PC-9 (cell line): ENCODE measurements at places on chromosomes 1 and 21.

DNA sequence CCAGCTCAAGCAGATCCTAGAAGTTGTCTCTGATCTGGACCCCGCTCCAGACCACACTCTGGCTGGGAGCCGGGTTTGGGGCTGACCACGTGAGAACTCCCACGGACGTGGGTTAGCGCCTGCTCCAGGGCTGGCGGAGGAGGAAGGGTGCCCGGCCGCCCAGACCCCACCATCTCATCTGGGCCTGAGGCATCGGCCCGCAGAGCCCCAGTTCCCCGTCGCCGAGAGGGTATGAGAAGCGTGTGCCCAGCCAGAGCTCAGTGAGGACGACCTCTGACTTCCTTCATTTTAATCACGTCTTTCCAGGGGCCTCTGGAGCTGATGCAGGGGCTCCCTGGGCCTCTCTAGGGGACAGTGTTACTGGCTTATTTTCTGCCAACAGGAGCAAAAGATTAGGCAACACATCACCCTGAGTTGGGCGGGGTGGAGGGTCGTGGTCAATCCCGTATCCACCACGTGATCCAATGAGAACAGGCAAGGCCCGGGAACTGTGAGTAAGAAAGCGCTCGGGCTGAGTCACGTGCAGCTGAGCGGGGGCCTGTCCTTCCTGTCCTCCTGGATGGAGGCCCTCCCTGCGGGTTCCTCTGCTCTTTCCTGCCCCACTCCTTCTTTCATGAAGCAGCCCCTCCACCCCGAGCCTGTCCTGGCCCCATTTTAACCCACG lies 81.1 kb downstream of the SIK1 start:
- no peak for DNase-seq

DNA sequence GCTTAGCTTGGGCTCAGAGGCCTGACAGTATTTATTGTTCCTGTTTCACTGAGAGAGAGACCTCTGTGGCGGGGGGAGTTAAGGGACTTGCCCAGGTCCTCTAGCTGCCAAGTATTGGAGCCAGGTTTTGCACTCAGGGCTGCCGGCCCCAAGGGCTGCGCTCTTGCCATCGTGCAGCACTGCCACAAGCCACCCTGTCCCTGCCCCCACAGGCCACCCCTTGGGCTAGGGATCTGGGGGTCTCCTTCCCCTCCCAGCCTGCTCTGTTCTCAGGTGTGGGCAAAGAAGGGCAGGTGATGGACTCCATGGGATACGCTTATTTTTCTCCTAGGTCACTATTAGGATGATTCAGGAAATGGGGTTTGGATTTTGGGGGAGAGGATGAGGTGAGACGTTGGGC lies 8.7 kb downstream of the KIAA1614 start:
- DNase-seq, result no peak

GRCh38 chr1:151461694-151462093 lies 2.4 kb upstream of the POGZ start:
- no peak for DNase-seq

DNA sequence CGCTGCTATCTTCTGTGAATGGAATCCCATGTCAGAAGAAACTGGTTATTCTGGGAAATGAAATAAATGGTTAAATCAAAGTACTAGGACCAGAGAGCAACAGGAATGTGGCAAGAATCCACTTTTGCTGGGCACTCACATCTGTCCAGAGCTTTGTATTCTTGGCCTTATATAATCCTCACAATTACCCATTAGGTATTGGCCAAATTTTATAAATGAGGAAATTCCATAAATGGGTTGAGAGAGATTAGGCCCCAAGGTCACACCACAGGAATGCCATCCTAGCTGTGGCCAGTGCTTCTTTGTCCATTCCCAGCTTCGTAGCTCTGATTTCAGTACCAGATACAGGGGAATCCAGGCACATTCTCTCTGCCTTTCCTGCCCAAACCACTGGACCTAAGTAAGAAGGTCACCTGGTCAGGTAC lies 76.1 kb upstream of the HOOK1 start:
- DNase-seq, result peak; percentile 58

GRCh38 chr1:97412737-97413136 lies 508.1 kb downstream of the DPYD start:
- no peak for DNase-seq

GRCh38 chr21:14722841-14723483 lies 176.8 kb upstream of the SAMSN1 start:
- DNase-seq, result no peak

DNA sequence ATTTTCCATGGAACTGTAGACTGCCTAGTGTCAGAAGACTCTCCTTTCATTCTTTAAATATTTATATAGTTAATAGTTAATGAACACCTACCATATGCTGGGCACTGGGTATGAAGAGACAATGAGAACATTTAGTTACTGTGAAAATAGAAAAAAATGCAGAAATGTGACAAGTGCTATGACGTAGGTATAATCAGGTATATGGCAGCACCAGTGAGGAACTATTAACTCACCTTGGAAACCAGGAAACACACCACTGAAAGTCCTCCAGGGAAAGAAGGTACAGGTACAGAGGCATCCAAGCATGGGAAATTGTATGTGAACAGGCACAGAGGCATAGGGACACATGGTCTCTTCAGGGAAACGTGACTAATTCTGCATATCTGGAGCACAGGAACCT lies 42.3 kb downstream of the DPT start:
- DNase-seq, result no peak

DNA sequence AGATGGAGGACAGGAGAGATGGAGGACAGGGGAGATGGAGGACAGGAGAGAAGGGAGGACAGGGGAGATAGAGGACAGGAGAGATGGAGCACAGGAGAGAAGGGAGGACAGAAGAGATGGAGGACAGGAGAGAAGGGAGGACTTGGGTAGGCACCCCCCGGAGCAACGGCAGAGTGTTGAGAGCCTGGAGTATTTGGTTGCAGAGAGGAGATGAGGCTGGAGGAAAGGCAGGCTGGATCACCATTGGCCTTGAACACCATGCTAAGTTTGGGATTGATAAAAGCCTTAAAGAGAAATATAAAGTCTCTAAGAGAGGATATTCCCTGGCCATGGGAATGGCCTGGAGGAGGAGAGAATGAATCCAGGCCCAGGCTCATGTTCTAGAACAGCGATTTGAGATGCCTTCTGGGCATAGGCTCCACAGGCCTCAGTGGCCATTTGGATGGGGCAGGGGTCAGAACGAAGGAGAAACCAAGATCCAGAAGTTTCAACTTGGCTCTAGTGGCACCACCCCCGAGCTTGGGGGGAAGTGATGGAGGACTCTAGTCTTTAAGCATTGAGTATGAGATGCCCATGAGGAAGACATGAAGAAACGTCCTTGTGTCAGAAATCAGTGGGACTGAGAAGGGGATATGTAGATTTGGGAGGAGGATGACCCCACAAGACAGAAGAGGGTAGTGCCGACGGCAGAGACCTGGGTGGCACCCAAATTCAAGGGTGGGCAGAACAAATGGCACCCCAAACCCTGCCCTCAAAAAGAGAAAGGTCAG lies 47.9 kb upstream of the EDN2 start:
- DNase-seq, result no peak

DNA sequence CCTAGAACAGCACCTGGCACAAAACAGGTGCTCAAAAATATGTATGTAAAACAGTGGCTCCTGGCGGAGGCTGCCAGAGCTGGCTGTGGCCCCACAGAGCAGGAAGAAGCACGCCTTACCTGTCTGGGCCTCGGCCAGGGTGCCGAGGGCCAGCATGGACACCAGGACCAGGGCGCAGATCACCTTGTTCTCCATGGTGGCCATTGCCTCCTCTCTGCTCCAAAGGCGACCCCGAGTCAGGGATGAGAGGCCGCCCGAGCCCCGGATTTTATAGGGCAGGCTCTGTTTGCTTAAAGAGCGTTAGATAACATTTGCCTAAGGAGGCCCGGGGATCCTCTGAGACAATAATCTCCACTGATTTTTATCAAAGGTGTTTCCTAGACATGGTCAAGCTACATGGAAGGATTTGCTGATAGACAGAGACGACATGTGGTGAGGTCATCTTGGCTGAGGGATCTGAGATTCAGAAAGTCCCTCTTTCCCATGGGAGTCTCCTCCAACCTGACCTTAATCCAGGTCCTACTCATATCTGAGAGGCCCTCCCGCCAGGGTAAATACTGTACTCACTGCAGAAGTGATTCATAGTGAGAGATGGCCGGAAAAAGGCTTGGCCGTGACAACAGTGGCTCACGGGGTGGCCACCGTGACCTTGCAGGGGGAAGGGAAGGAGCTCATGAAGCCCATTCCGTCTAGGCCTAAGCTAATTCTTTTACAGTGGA lies at the start of gene TFF1:
TSS of gene TFF1 (minus strand) at position 244 of the 719 bp plus-strand sequence. CDS start at position 204, 40 bp downstream.
- peak; percentile 50 for DNase-seq

DNA sequence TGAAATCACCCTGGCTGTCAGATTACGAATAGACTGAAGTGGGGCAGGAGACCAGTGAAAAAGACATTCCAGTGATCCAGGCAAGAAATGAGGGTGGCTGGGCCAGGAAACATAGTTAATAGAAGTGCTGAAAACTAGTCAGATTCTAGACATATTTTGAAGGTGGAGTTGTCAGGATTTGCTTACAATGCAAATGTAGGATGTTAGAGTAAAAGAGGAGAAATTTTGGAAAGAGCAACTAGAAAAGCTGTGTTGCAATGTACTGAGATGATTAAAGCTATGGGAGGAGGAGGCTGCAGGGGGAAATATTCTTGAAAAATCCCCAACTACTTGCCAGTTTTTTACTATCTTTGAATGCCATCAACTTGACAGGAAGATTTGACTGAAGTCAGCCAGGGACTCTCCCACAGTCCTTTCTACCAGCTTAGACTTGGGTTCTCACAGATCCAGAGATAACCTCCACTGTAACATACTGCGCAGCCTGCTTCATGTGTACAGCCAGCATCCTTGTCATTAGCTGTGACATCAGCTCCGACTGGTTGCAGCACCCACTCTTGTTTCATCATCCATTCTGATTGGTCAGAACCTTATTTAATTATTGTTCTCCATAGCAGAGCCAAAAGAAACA lies 109.7 kb downstream of the TSEN15 start:
- DNase-seq, result no peak

GRCh38 chr1:155166471-155167165 lies 6.5 kb downstream of the KRTCAP2 start:
- DNase-seq, result no peak

DNA sequence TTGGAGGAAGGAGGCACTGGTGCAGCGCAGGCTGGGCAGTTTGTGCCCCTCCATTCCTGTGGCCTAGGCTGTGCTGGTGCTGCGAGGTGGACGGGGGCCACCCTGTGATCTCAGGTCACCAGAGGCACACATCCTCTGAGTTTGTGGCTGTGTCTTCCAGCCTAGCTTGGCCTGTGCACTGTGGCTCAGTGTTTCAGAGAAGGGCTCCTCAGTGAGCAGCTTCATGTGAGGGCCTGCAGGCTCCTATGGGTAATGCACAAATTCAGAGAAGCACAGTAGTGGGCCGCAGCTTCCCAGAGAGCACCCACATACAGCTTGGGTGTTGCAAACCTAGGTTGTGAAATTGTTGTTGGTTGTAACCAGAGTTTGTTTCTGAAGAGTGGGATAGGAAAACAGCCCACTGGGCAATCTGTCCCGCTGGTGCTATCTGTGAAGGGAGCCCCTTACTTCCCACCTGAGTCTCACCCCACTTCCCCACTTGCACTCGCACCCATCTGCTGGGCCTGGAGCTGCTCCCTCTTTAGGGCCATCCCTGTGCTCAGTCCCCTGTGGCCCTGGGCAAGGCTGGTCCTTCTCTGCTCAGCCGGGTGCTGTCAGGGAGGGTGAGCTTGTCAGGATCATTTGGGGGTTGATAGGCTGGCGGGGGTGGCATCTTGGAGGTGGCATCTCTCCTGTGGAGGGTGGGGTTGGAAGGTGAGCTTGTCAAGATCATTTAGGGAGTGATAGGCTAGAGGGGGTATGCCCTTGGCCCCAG lies 30.2 kb downstream of the SNAP47 start:
- DNase-seq, result no peak

DNA sequence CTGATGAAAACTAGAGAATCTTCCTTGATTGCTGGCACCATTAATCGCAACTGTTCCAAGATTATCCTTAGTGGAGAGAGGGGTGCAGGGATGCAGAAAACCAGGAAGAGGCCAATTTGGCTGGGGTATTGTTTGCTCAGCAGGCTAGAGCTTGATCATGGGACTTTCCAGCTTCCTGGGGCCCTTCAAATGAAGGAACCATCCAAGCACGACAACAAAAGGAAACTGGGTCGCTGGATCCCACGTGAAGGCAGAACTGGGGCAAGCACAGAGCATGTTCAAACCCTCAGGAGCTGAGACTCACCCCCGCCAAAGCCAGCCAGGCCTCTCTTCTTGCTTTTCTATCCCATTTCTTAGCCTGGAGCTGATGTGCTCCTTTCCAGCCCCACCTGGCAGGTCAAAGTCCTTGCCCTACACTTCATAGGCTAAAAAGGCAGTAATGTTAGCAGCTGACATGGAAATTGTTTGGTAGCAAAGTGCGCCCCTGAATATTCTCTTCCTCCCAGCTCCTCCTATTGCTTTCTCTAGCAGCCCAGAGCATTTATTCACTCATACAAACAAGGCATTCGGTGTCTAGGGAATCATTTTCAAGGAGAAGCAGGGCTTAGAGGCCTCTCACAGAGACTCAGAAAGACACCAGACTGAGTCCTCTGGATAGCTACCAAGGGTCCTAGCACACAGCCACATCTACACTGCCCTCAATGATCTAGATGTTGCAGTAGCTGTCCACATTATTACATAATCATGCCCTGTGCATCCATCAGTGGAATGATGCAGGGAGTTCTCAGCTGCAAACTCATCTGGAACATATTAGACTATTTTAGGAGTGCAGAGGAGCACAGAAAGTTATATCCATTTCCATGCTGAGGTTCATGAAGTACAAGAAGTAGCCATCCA lies 11.5 kb downstream of the KCNA2 start:
- no peak for DNase-seq

- no peak for DNase-seq
These were observed 21.3 kb upstream of the PHTF1 start for GRCh38 chr1:113780374-113781146.

- no peak for DNase-seq
These were observed 7.2 kb upstream of the SLX9 start for GRCh38 chr21:44932408-44933181.

DNA sequence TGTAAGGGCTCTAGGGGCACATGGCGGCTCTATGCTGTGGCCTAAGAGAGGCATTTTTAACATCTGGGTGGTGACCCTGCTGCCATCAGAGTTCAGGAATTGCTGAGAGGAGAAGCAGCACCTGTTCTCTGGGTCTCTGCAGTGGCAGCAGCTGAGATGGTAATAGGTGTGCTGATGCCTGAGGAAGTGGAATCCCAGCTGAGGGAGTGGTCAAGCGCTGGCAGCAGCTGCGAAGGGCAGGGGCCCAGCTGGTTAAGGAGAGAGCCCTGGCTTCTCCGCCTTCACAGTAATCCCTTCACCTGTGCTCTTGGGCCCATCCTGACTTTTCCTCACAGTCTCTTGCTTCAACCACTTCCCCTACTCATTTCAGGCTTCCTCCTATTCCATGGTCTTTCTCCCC lies 39.8 kb downstream of the GJA5 start:
- no peak for DNase-seq

DNA sequence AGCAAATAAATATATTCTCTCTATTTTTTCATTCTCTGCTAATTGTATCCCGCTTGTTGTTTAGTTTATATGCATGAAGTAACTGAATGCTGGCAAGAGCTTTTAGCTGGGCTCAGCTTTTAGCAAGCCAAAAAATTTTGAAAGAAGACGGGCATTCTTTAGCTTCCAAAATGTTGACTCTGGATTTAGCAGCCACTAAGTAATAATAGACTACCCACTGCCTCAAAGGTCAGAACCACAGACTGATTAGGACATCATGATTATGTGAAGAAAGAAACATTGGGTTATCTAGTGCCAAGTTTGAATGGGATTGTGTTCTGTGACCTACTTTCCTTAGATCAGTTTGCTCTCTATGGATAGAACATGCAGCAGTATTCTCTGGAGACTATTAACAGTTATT lies 80.3 kb upstream of the DPH5 start:
- no peak for DNase-seq

GRCh38 chr1:154466921-154467417 lies 35.0 kb upstream of the TDRD10 start:
- DNase-seq, result no peak

- no peak for DNase-seq
These were observed 15.0 kb upstream of the ACTA1 start for GRCh38 chr1:229448845-229449244.
